ENCODE measurements at places on chromosomes 16 and 17.

DNA sequence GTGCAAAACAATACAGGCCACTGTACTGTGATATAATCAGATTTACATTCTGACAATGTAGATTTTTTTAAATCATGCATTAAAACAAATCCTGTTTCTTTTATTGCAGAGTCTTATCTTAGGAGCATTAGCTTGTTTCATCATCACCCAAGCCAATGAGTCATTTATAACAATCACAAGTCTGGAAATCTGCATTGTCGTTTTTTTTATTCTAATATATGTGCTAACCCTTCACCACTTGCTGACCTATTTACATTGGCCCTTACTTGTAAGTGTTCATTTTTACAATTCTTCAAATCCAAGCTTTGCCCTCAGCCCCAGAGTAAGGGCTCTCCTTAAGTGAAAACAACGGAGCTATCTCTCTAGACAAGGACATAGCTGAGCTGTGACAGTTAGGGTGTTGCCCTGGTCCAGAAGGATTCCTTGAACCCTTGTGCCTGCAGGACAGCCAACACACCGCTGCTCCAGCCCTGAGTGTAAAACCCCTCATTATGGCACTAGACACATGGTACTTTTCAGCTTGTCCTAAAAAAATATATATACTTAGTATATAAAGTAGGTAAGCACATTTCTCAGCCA lies 3.7 kb downstream of the CMTM1 start:
- H3K27me3 ChIP-seq = no peaks in the 10 kb centered on the region
- peaks cover 19% of the 10 kb centered on the region for H3K36me3 ChIP-seq
- no peak overlapping the region for H3K4me3 ChIP-seq
- peak; percentile 76 for DNase-seq
- peak overlapping the region; percentile 21 for H3K27ac ChIP-seq

- peaks cover 2% of the 10 kb centered on the region for H3K4me1 ChIP-seq
- H3K27ac ChIP-seq = no peak overlapping the region
- H3K4me3 ChIP-seq = no peak overlapping the region
- DNase-seq = no peak
These were observed 128.5 kb downstream of the CA10 start for GRCh38 chr17:52030052-52030451.

- peak; percentile 58 for DNase-seq
- H3K4me1 ChIP-seq = peaks cover 4% of the 10 kb centered on the region
- H3K27ac ChIP-seq = no peak overlapping the region
- no peak overlapping the region for H3K4me3 ChIP-seq
- no peaks in the 10 kb centered on the region for H3K36me3 ChIP-seq
These were observed 38.3 kb downstream of the ABCC12 start for GRCh38 chr16:48117217-48118105.

DNA sequence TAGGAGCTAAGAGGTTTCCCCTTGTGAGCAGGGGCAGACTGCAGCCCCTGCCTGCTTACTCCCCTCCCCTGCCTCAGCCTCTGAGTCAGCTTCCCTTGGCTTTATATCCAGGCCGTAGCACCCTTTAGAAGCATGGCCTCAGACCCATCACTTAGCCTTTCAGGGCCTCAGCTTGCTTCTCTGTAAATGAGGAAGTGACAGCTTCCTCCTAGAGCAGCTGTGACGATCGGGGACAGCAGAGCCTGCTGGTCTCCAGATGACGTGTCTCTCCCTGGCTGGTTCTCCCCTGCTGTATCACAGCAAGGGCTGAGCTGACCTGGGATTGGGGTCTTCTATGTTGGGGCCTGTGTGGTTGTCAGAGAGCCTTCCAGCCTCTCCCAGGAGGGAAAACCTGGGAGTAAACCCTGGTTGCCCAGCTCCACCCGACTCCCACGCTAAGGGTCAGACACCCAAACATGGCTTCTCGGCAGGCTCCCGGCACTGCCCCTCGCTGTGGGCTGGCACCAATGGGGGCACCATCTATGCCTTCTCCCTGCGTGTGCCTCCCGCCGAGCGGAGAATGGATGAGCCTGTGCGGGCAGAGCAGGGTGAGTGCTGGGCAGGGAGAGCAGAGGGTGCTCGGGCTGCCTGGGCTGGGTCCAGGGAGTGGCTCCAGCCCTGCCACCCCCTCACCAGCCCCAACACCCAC lies 16.3 kb upstream of the MYO15B start:
- H3K4me3 ChIP-seq = no peak overlapping the region
- peak; percentile 38 for DNase-seq
- H3K27ac ChIP-seq = no peak overlapping the region
- H3K27me3 ChIP-seq = peaks cover 53% of the 10 kb centered on the region
- no peaks in the 10 kb centered on the region for H3K36me3 ChIP-seq
- peaks cover 9% of the 10 kb centered on the region for H3K4me1 ChIP-seq
